ENCODE measurements at places on chromosomes 4 and X. TPM values are rescaled to one million over a fixed set of nuclear protein-coding genes. Genes with fewer than 3 reads are reported as not detected.

DNA sequence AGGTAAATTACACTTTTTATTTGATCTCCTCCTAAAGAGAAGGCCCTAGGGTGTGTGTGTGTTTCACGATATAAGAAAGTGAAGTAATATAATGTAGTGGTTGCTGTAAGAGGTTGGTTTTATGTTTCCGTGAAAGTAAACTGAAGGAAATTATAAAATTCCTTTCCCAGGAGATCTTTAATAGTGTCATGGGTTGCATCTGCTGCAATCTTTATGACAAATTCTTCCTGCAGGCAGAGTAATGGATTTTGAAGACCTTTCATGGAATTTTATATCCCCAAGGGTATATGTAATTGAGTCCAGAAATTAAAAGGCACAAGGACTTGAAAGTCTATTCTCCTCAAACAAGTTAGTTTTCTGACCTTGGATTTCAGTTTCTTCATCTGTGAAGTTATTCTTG lies 538.6 kb downstream of the ANKRD50 start:
- DNase-seq, result no peak

Gene RS1
- polyA plus RNA-seq, result 0.16 TPM

Gene RBM47
- polyA plus RNA-seq, result 80.2 TPM

- DNase-seq, result no peak
Measured at GRCh38 chrX:5080791-5081190, 1147.9 kb downstream of the NLGN4X start.

GRCh38 chr4:166435449-166435848 lies 562.4 kb downstream of the TLL1 start:
- DNase-seq, result no peak

GRCh38 chr4:8122746-8123145 lies 35.9 kb downstream of the ABLIM2 start:
- no peak for DNase-seq

DNA sequence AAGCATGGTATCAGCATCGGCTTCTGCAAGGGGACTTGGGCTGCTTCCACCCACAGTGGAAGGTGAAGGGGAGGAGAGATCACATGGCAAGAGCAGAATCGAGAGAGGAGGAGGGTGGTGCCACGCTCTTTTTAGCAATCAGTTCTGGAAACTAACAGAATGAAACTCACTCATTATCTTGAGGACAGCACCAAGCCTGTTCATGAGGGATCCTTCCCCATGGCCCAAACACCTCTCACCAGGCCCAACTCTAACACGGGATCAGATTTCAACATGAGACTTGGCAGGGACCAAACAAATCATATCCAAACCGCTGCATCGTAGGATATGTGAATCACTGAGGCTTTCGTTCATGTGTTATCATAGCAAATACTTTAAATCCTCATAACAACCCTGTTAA lies 125.5 kb downstream of the GPC3 start:
- DNase-seq, result no peak

GRCh38 chr4:155914782-155915181 lies 11.3 kb downstream of the TDO2 start:
- no peak for DNase-seq
